ENCODE measurements at places on chromosomes 16 and 17.

DNA sequence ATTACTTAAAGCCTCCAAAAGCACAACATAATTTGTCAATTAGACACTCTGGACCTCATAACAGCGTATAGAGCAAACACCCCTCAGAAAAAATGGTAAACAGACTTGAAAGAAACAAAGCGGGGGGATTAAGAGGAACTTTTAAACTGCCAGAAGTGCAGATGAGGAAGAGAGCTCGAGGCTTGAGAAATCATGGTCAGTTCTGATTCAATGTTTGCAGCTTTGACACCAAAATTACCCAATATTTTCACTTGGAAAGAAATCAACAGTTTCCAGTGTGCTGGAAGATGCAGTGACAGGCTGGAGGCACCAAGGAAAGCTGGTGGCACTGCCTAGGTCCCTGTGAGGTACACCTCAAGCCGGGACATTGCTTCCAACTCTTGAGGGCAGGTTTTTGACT, 180.9 kb upstream of the TOX3 start:
- DNase-seq = no peak

DNA sequence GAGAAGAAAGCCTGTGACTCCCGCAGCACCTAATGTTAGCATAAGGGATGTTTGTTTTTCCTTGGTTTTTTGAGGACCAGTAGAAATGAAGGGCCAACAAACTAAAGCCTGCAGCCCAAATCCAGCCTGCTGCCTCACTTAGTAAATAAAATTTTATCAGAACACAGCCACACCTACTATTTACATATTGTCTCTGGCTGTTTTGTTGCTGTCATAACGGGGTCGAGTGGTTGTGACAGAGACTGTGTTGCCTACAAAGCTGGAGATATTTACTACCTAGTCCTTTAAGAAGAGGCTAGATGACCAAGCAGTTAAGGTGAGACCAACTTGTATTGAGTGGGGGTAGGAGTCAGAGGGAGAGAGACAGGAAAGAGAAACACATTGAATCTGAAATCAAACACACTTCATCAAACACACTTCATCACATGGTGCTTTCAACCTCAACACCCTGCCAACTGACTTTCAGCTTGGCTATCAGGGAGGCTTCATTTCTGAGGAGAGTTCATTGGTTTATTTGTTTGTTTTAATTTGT, 546.3 kb upstream of the CDH11 start:
- no peak for DNase-seq

DNA sequence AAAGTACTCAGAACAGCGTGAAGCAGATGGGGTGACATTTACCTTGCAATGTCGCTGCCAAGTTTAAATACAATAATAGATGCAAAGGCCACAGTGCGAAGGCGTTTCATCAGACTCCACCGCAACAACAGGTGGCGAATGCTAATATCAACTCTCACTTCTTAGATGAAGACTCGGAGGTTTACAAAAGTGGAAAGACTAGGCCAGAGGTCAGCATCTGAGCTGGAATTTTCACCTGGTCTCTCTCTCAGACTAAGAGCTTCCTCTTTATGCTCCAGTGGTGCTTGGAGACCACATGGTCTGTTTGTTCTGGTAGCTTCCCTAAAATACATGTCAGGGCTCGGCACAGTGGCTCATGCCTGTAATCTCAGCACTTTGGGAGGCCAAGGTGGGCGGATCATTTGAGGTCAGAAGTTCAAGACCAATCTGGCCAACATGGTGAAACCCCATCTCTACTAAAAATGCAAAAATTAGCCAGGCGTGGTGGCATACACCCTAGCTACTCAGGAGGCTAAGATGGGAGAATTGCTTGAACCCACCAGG, 169.1 kb downstream of the XYLT1 start:
- no peak for DNase-seq

GRCh38 chr17:57067162-57067561, 17.9 kb upstream of the AKAP1 start:
- no peak for DNase-seq

- DNase-seq = peak; percentile 81
These were observed 51.8 kb downstream of the BEAN1 start for GRCh38 chr16:66478733-66479511.

GRCh38 chr17:44774271-44775135, 15.7 kb downstream of the ADAM11 start:
- DNase-seq = peak; percentile 79

DNA sequence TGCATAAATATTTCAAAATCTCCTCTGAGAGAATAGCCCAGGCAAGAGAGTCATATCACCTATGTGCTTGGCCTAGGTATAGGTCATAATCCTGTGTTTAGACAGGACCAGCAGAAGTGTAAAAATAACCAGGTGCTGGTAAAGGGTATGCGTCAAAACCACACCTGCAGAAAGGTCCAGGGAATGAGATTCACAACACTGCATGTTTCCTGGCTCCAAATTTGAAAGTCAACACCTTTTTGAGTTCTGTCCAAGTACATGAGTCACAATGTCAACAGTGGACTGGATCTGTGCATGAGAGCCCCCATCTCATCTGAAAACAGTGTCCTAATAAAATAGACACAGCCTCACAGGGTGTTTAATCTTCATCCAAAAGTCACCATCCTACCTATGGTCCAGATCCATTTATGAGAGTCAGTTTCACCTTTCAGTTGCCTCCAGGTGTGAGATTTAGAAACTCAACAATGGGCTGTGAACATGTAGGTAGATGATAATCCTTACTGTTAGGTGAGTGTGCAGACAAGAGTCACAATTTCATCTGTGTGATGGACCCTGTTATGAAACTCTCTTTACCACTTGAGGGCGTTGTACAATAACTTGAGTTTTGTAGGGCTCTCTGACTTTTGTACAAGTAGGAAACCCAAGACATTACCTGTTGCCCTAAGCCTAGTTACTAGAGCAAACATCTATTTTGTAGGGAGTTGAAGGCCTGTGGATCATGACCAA, 2100.7 kb downstream of the TP53TG3F start:
- DNase-seq = no peak

- no peak for DNase-seq
These were observed 21.5 kb upstream of the CDR2 start for GRCh38 chr16:22395960-22396359.

GRCh38 chr17:72122765-72123529, 2.1 kb downstream of the SOX9 start:
- no peak for DNase-seq

GRCh38 chr17:60647705-60648104, 29.9 kb upstream of the BCAS3 start:
- DNase-seq = no peak

DNA sequence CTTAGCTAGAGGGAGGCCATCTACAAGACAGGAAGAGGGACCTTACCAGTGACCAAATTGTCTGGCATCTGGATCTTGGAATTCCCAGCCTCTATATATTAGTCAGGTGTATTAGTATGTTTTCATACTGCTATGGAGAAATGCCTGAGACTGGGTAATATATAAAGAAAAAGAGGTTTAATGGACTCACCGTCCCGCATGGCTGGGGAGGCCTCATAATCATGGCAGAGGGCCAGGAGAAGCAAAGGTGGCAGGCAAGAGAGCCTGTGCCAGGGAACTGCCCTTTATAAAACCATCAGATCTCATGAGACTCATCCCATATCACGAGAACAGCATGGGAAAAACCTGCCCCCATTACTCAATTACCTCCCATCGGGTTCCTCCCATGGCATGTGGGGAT, 500.2 kb downstream of the SHISA9 start:
- no peak for DNase-seq

DNA sequence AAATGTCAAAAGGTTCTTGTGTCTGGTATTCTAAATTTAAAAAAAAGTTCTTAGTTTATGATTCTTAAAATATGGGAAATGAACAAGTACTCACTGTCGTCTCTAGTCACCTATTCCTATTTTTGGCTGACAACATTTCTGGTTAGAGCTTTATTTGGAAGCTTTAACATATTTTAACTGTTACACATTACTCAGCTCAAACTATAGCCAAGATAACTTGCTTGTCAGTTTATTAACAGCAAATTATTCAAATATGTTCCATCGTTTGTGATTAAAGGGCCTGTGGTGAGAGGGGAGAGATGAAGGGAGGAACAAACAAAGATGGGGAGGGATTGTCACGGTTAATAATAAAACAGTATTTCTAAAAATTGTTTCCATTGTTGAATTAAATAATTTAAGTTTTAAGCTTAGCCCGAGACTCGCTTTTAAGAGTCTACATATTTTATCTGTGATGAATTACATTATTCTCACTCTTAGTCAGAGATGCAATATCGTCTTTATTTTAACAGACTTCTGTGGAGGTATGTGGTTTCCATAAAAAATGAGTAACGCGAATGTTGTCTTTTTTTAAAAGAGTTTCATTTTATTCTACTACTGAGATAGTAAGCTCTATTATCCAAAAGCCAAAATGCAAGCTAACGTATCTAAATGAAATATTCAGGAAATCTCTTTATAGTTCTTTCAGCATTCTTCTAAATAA, 321.9 kb upstream of the PMFBP1 start:
- DNase-seq = no peak

DNA sequence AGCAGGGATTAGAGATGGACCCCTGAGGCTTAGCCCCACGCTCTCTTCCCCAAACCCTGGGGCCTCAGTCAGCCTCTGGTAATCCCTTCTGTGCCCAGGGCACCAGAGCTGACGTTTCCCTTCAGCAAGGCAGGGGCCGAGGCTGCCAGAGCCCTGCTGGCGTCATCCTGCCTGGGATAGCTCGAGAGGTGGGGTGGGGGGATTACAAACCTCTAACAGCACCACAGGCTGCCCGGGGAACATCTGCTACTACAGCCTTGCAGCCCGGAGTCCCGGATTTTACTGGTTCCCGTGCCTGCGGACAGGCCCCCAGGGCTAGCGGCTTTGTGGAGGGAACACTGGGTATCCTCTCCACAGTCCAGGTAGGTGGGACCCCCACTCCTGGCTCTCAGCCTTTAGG, at the start of gene AANAT:
TSS of gene AANAT (plus strand) at position 238 of the 400 bp plus-strand sequence. CDS start 1,144 bp downstream, outside the sequence.
- DNase-seq = no peak

DNA sequence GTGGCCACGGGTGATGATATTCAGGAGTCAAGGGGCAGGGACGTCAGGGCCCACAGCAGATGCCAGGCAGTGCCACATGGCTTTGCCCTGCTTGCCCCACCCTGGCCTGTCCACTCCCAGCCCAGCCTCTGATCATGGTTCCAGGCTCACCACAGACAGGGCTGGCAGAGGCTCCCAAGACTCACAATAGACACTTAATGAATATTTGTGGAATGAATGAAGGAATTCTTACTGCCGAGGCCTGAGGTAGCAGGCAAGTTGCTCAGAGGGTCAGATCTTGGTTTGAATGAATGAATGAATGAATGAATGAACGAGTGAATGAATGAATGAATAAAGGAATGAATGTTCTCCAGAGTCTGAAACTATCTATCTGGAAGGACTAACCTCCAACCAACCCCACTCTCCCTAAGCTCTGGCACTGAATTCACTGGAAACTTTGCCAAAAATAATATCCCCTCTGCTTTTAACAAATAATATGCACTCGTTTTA, 60.9 kb downstream of the RAI1 start:
- DNase-seq = no peak

GRCh38 chr16:86669937-86670749, 91.8 kb downstream of the FOXL1 start:
- DNase-seq = no peak

- no peak for DNase-seq
These were observed 53.6 kb downstream of the WNT3 start for GRCh38 chr17:46764709-46765401.

DNA sequence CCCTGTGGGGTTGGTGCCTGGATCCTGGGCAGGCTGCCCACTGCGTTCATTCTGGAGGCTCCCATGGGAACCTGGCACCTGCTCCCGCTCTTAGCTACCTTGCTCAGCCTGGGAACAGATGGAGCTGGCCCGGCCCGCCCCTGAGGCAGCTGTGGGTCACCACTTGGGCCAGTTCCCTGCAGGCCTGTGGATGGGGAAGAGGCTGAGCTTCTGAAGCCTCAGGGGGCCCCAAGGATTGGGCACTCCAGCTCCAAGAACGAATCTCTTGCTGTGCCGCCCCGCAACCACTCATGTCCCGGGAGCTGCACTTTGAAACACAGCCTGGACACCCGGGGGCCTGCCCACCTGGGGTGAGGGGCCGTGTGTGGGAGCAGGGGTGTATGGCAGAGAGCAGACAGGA, 37.7 kb downstream of the BAHCC1 start:
- DNase-seq = no peak

DNA sequence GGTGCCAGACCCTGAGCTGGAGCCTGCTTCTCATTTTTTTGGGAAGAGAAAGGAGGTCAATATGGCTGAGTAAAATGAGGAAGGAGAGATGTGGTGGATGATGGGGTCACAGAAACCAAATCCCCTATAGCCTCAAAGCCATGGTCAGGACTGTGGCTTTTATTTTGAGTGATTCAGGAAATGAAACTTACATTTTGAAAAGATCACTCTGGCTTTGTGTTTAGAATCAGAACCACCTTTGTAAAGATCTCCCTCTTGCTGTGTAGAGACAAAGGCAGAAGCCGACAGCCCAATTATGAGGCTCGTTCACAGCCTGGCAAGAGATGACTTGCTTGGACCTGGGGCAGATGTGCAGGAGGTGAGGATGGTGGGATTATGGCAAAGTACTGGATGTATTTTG, 121.6 kb upstream of the ANKFN1 start:
- no peak for DNase-seq

DNA sequence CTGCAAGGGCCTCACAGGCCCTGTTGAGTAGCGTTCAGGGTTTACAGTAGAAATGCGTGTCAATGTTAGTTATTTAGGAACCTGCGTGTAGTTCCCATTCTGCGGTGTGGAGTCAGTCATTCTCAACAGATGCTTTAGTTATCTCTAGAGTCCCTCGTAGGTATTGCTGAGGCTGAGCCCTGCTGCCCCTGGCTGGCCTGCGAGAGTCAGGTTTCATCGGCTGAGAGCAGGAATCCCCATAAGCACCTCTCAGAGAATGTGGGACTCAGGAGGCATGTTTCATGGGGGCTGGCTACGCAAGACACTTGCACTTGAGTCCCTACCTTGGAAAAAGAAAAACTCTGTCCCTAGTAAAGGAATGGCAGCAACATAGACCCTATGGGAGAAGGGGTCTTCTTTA, 347.5 kb upstream of the ASIC2 start:
- no peak for DNase-seq

GRCh38 chr17:70420861-70421445, 251.6 kb downstream of the KCNJ2 start:
- DNase-seq = no peak

GRCh38 chr17:42303694-42304093, 15.4 kb downstream of the STAT5A start:
- DNase-seq = no peak

- no peak for DNase-seq
These were observed 5.4 kb downstream of the CTRL start for GRCh38 chr16:67926181-67926750.

Measured in stimulated activated CD4-positive, alpha-beta T cell treated with anti-CD3 and anti-CD28 coated beads, Interleukin-1b, Interleukin-23, amount 100 ng/mL, for 4 hours (primary cell).